ENCODE measurements at places on chromosomes 4 and X. TPM values are rescaled to one million over a fixed set of nuclear protein-coding genes. Genes with fewer than 3 reads are reported as not detected.

DNA sequence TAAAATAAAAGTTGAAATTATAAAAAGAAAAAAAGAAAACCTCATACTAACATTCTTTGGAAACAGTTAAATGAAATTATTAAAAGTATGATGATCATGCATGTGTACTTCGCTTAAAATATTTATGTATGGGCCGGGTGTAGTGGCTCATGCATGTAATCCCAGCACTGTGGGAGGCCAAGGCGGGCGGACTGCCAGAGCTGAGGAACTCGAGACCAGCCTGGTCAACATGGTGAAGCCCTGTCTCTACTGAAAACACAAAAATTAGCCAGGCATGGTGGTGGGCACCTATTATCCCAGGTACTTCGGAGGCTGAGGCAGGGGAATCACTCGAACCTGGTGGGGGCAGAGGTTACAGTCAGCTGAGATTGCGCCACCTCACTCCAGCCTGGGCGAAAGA lies 952.2 kb upstream of the FTHL17 start:
- DNase-seq = no peak

GRCh38 chr4:60657807-60658206 lies 542.3 kb upstream of the ADGRL3 start:
- DNase-seq = peak; percentile 4

- no peak for DNase-seq
These were observed 253.2 kb upstream of the IGFBP7 start for GRCh38 chr4:57363346-57363745.

GRCh38 chrX:39559229-39559628 lies 538.5 kb downstream of the BCOR start:
- no peak for DNase-seq

GRCh38 chr4:15677507-15677988 lies 4.1 kb upstream of the FAM200B start:
- DNase-seq = peak; percentile 82

DNA sequence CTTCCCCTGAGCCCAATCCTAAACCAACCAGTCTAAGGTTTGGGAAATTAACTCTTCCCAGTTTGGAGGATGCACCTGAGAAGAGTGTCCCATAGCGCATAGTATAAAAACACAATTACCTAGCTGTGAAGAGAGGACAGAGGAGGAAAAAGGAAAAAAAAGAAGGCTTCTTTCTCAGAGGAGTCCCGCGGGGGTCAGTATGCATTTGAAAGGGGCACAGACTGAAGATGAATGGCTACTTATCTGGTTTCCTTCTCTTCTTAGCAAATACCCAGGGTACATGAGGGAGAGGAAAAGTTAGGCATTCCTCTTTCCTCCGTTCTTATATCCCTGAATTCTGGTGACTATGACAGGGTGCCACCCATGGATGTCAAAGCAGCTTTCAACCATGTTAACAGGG lies 96.9 kb downstream of the TMEM47 start:
- no peak for DNase-seq

GRCh38 chrX:97367125-97367524 lies 483.4 kb downstream of the RPA4 start:
- DNase-seq = no peak

DNA sequence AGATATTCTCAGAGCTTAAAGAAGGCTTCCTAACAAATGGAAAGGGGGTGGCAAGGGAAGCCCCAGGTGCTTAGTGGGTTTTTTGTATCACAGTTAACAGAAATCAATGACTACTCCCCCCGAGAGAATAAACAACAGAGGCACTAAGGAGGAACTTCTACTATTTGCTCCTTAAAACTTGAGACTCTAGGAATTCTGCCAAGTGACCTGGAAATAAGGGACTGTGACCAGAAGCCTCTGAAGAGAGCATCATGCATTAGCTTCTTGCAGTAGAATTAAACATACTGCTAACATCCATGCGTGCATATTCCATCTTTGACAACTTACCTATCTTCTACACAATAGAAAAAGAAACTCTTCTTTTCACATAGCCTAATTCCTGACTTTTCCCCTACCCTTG lies 86.8 kb downstream of the CAMK2D start:
- no peak for DNase-seq

GRCh38 chrX:128436397-128437103 lies 384.3 kb upstream of the ACTRT1 start:
- DNase-seq = no peak

Gene CENPVL3
- not detected for total RNA-seq

DNA sequence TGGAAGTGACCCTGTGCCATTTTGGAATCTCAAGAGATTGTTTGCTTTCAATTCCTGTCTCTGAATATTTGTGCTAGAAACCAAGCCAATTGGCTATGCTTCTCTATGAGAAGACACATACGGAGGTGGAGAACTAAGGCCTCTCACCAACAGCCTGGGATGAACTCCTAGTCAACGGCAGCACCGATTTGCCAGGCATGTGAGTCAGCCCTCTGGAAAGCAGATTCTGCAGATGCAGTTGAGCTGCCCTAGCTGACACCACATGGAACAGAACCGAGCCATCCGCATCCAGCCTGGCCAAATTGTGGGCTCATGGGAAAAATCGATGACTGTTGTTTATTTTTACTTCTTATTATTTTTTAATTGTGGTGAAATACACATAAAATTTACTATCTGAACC lies 58.2 kb upstream of the WDFY3 start:
- no peak for DNase-seq

DNA sequence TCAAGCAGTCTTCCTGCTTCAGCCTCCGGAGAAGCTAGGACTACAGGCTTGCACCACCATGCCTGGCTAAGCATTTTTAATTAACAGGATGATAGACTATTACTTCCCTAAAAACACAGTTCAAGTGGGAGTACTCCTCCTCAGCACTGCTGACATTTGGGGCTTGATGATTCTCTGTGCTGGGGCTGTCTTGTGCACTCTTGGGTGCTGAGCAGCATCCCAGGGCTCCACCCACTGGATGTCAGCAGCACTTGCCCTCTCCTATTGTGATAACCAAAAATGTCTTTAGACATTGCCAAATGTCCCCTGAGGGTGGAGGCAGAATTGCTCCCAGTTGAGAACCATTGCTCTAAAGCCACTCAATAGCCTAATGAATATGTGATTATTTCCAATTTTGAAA lies 60.4 kb downstream of the CLCN4 start:
- DNase-seq = no peak

Gene TMEM271
- not detected for total RNA-seq

- no peak for DNase-seq
These were observed at the start of gene GPR82 for GRCh38 chrX:41723826-41724225. Gene GPR82 (plus strand): TSS chrX:41724181. CDS start chrX:41727027, 2,846 bp downstream.

Gene MSX1
- 6.0 TPM for total RNA-seq

Gene ESX1
- not detected for total RNA-seq

Measured in A172 (cell line).